CD4-positive, alpha-beta T cell treated with Interleukin-2 at 100 ng/mL for 4 hours (primary cell): ENCODE measurements at places on chromosomes 1 and 21.

DNA sequence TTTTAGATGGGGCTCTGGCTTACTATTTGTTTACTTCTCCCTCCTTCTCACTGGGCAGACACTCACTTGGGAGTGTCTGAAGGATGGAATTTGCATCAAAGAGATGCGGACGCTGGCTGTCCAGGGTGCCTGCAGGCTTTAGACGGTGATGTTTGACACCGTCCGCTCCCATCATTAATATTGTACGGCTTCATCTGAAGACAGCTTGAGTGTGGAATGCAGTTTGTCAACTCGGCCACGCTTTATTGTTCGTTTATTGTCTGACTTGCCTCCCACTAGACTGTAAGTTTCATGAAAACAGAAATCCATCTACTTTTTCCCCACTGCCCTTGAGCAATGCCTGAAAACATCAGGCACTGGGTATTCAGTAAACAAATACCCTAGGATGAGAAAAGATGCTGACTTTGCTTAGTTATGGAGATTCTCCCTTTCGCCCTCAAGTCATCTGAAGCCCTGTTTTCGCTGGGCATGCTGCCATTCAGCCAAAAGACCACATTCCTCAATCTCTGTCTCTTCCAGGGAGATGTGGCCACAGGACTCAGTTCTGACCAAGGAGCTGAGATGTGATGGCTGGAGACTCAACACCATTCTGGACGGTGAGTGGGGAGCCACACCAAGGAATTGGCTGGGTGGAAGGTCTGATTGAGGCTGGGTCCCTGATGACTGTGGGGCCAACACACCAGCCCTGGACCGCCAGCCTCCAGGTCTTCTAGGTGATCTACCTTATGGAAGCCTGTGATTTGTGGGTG lies 87.6 kb downstream of the BCAR3 start:
- DNase-seq: no peak

GRCh38 chr1:111515291-111516004 lies 12.0 kb upstream of the ADORA3 start:
- no peak for DNase-seq

- DNase-seq: no peak
Measured at GRCh38 chr1:96474985-96475743, 246.4 kb upstream of the PTBP2 start.

- no peak for DNase-seq
Measured at GRCh38 chr1:12056331-12056841, 6.7 kb upstream of the TNFRSF8 start.

DNA sequence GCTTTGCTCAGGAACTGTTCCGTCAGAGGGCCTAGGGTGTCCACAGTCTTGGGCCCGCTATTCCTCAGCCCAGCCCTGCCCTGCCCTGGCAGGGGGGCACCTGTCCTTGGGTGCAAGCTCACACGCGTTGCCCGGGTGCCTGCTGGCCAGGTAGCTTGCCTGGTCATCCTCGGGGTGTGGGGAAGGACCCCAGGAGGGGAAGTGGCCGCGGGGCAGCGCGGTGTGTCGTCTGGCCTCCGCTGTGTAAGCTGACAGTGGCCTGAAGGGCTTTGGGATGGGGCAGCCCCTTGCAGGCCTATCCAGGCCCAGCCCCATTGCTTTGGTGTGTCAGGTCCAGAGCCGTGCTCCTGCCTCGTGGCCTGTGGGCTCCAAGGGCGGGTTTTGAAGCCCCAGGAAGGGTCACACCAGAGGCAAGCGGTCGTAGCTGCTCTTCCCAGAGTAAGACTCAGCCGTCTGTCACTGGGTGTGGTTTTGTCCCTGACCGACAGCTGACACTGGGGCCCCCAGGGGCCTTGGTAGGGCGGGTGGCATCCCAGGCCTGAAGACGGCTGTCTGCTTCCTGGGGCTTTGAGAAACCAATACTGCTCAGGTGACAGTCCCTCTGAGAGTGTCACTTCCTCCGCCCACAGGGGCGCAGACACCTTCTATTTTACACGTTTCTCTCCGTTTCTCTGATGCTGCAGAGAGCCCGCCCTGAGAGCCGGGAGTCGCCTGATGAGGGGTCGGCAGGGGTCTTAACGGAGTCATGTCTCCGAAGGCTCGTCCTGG lies 72.1 kb downstream of the SKI start:
- peak; percentile 78 for DNase-seq

DNA sequence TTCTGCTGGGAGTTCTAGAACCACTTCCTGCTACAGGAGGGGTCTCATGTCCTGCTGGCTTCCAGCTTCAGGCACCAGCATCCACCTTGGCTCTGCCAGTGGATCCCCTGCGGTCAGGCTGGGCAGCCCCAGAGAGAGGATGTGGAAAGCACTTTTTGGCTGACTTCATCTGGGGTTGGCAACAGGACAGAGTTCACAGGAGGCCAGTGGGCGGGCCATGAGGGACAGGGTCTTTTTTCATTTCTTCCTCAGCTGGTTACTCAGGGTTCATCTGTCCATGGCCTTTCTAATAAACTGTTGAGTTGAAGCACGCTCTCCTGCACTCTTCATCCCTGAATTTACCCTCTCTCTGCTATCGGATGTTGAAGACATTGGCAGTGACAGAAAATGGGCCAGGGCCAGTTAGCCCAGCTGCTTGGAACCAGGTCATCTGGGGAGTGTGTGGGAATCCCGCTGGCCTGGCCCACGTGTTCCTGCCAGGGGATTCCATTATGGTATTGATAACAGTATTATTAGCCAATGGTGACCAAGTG lies 45.2 kb downstream of the RPS6KA1 start:
- no peak for DNase-seq

DNA sequence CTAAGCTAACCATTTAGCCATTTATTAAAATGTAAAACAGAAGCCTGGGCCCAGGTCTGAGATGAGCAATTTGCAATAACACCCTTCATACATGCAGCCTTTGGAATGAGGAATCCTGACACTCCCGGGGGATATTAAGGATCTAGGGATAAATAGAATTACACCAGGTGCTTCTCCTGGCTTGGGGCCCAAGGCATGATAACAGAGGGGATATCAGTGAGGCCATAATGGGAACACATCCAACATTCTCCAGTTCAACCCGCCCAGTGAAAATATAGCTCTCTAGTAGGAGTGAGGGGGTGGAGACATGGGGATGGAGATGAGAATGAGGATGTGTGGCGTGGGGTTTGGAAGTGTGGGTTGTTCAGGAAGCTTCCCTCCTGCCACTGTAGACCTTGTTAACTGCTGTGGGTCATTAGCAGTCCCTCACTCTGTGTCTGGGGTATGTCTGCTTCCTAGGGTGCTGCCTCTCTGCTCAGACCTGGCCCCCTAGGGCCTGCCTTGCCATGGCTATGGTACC lies 57.9 kb upstream of the KANK4 start:
- DNase-seq: no peak

- DNase-seq: no peak
Measured at GRCh38 chr1:19505693-19506457, 20.5 kb upstream of the CAPZB start.

- DNase-seq: no peak
Measured at GRCh38 chr1:145991735-145992412, 4.5 kb downstream of the TXNIP start.

GRCh38 chr1:51203874-51204245 lies 32.2 kb upstream of the RNF11 start:
- DNase-seq: no peak

DNA sequence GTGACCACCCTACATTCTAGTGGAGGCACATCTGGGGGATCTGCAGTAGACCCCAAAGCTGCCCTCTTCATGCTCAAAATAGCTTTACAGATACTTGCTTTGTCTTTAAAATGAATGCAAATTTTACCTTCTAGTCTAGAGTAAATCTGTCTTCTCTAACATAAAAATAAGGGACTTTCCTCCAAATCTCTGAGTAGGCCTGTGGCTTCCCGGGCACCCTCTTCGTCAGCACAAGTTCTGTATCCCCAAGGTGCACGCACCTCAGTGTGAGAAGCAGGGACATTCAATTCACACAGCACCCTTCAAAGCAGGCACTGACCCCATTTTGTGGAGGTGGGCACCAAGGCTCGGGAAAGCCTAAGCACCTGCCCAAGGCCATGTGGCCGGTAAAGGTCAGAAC lies 19.0 kb downstream of the MEF2D start:
- peak; percentile 28 for DNase-seq

- DNase-seq: no peak
Measured at GRCh38 chr1:42933060-42933586, 25.5 kb downstream of the SLC2A1 start.

- no peak for DNase-seq
Measured at GRCh38 chr1:151908228-151908691, 1.1 kb downstream of the THEM4 start.

DNA sequence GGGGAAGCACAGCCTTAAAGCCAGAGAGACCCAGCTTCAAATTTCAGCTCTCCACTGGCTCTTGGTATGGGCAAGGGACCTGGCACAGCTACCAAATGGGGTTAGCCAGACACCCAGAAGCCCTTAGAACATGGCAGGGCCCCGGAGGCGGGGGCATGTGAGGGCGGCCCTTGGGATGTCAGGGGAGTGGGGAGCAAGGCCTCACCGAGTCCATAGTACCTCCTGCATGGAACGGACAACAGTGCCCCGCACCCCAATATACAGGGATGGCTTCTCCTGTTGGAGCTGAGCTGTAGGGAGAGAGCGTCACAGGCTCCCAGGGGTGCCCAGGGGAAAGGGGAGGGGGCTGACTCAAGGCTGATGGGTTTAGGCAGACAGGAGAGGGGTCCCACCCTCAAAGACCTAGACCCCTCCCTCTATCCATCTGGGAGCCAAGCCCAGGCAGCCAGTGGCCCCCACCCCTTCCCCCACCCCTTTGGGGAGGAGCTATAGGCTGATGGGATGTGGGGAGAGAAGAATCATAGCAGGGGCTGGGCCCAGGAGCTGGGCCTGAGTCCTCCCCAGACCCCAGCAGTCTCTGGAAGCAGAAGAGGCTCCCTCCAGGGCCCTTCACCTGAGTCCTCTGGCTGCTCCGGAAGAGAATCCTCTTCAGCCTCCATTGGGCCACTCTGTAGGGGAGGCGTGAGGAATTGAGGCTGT lies 16.5 kb downstream of the SPOCD1 start:
- no peak for DNase-seq

GRCh38 chr1:26530410-26530894 lies 891 bp downstream of the RPS6KA1 start:
- no peak for DNase-seq

DNA sequence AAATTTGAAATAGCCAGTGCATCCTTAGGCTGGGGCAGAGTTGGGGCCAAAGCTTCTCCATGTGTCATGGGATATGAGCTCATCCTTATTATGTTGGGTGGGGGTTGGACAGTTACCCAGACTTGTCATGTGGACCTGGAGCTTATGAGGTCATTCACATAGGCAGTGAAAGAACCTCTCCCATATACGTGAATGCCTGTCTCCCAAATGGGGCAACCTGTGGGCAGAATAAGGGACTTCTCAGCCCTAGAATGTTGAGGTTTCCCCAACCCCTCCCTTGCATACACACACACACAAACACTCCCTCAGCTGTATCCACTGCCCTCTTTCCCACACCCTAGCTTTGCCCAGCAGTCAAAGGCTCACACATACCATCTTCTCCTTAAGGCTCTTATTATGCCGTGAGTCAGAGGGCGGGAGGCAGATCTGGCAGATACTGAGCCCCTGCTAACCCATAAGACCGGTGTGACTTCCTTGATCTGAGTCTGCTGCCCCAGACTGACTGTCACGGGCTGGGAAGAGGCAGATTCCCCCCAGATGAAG lies 2.3 kb upstream of the IVL start:
- no peak for DNase-seq

DNA sequence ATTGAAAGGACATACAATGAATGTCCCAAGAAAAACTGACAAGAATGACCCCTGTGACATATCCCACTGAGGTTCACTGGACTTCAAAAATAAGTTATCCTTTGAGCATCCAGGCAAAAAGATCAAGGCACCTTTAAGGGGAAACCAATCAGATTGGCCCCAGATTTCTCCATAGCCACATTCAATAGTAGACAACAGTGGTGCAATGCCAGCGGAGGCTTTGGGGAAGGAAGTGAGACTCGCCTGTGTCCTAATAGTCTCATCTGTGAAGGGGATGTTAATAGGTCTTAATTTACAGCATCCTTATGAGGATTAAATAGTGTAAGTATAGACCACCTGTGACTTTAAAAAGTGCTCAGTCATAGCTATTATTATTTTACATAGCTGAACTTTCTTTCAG lies 21.5 kb downstream of the RPL5 start:
- no peak for DNase-seq

DNA sequence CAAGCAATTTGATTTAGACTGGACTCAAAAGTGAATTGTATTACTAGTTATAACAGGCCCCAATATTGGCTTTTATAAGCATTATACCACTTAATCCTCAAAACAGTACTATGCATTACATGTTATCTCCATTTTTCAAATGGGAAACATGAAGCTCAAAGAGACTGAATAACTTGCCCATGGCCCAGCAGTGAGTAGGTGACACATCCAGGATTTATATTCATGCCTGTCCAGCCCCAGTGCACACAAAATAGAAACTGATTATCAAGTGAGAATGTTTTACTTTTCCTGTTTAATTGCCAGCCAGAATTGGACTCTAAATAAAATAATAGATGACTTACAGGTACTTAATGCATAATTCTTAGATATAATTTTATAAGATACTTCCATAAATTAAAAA lies 82.9 kb downstream of the NIBAN1 start:
- peak; percentile 16 for DNase-seq

DNA sequence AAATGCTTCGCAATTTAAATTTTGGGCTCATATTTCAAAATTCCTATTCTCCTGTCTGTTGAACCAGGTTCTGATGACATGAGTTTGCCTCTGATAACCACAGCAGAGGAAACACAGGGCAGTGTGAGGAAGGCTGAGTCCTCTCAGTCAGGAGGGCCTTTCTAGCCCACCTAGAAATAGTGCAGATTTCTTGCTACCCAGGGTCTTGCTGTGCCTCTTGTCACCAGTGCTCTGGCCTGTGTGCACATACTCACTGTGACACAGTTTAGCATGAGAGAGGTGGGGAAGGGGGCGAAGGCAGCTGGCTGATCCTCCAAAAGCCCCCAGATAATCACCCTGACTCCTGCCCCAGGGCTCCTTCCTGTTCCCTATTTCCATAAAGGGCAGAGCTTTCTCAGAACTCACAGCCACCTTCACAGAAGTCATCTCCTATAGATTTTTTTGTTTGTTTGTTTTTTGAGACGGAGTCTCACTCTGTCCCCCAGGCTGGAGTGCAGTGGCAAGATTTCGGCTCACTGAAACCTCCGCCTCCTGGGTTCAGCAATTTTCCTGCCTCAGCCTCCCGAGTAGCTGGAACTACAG lies 23.7 kb downstream of the ERRFI1 start:
- no peak for DNase-seq
